ENCODE measurements at places on chromosomes 4 and X.
A peak's percentile ranks its signal among the peaks of the same experiment; 100 is the strongest.

DNA sequence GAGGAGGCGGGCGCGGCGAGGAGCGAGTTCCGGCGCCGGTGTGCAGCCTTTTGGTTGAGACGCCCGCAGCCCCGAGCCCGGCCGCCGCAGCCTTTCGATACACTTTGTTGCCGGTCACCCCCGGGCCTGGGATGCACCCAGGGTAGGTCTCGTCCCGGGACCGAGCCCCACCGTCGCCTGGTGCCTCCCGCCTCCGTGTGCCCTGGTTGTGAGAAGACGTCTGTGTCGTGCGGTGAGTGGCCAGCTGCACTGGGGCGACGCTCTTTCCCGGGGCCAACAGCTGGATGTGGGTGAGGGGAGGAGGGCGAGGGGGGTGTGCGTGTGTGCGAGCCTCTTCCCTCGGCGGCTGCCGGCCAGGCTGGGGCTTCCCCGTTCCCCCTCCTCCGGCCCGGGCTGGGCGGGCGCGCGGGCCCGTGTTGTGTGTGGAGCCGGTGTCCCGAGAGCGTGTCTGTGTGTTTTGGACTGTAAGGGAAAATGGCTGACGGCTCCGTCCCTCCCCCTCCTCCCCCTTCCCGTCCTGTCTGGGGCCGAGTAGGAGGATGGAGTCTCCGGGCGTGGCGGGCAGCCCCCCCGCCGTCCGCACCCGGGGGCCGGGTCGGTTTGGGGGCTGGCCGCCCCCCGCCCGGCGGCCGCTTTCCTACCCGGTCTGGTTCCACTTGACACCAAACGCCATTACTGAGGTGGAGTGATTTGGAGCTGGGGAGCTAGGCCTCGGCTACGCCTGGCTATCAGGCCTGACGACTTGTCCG is 807 bp downstream of the USP9X start:
- DNase-seq, result peak; percentile 14

GRCh38 chr4:25117716-25118472 is 42.4 kb downstream of the SEPSECS start:
- no peak for DNase-seq

DNA sequence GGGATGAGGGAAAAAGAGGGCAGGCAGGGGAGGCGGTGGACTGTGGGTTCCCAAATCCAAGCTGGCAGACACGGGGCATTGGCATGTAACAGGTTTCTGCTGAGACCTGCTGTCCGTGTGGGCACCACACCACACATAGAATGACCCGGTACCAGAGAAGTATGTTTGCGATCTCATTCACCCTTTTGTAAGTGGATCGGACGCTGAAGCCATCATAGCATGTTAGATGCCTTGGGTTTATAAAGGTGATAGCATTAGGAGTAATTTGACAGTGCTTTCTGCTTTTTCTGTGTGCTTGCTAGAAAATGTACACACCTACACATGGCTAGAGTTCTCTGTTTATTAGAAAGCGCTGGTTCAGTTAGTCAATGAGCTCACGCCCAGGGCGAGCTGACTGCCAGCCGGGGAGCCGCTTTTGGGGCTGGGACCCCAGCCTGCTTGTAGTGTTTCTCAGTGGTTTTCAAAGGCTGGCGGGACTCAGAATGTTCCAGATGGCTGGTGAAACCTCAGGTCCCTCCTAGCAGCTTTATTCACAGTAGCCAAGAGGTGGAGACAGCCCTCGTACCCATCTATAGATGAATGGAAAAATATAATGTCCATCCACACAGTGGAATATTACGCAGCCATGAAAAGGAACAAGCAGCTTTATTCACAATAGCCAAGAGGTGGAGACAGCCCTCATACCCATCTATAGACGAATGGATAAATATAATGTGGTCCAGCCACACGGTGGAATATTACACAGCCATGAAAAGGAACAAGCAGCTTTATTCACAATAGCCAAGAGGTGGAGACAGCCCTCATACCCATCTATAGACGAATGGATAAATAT is 579 bp downstream of the IL3RA start:
- DNase-seq, result no peak

- DNase-seq, result no peak
Measured at GRCh38 chrX:151621422-151621821, 57.9 kb downstream of the PASD1 start.

- no peak for DNase-seq
Measured at GRCh38 chr4:168019921-168020320, 72.4 kb upstream of the ANXA10 start.

GRCh38 chrX:25017667-25018247 is 2.0 kb upstream of the ARX start:
- no peak for DNase-seq

Data from activated CD4-positive, alpha-beta T cell treated with anti-CD3 and anti-CD28 coated beads for 4 hours (primary cell).